ENCODE measurements at places on chromosomes 3 and 15.

DNA sequence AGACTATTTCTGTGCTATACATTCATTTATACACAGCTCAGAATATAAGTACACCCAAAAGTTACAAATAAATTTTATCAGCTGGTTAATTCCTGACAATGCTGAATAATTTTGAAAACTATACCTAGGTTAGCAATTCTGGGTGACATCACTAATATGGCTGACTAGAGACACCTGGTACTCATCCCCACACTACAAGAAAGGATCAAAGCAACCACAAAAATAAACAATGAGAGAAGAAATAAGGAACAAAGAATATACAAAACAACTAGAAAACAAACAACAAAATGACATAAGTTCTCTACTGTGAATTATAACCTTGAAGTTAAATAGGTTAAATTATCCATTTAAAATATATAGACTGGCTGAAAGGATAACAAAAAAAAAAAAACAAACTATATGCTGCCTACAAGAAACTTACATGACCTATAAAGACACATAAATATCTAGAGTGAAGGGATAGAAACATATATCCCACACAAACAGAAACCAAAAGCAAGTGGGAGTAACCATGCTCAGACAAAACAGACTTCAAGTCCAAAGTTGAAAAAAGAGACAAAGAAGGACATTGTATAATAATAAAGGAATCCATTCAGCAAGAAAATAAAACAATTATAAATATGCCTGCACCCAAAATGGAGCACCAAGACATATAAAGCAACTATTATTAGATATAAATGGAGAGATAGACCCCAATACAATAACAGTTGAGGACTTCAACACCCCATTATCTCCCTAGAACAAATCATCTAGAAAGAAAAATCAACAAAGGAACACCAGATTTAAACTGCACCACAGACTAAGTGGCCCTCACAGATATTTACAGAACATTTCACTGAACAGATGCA is 57.8 kb downstream of the IMPG2 start:
- DNase-seq, result no peak

GRCh38 chr3:144036498-144036897 is 64.9 kb downstream of the DIPK2A start:
- no peak for DNase-seq

DNA sequence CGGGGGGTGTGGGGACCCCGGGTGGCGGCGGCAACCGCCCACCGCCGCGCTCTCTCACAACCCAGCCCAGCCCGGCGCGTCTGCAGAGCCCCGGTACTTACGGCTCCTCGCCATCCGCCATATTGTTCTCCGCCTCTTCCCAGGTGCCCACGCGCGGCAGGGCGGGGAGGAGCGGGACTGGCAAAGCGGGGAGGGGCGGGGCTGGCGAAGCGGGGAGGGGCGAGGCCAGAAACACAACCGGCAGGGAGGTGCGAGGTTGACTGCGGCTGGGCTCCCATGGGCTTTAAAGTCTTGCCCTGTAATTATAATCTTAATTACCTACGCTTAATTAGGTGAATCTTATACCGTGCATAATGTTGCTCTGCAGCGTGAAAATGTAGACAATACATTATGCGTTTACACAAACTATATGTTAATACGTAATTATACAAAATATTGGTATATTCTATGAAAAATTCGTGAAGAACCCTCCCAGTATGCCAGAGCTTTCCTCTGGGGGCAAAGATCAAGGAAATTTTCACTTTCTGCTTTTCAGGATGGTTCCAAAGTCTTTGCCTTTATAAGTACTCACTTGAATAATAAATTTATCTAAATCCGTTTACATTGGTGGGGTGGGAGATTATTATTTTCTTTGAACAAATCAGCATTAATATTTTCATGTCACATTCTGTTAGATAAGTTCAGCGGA is at the start of gene UBA3:
Gene UBA3, minus strand, starts transcription at position 133 of the 688 bp plus-strand sequence. Its CDS starts 12 bp downstream, at position 121.
- DNase-seq, result peak; percentile 89

- DNase-seq, result no peak
Measured at GRCh38 chr3:183064475-183064874, 34.8 kb downstream of the MCCC1 start.

- no peak for DNase-seq
Measured at GRCh38 chr3:96678325-96678724, 136.1 kb upstream of the EPHA6 start.

- no peak for DNase-seq
Measured at GRCh38 chr3:46517016-46517783, 19.4 kb downstream of the RTP3 start.

DNA sequence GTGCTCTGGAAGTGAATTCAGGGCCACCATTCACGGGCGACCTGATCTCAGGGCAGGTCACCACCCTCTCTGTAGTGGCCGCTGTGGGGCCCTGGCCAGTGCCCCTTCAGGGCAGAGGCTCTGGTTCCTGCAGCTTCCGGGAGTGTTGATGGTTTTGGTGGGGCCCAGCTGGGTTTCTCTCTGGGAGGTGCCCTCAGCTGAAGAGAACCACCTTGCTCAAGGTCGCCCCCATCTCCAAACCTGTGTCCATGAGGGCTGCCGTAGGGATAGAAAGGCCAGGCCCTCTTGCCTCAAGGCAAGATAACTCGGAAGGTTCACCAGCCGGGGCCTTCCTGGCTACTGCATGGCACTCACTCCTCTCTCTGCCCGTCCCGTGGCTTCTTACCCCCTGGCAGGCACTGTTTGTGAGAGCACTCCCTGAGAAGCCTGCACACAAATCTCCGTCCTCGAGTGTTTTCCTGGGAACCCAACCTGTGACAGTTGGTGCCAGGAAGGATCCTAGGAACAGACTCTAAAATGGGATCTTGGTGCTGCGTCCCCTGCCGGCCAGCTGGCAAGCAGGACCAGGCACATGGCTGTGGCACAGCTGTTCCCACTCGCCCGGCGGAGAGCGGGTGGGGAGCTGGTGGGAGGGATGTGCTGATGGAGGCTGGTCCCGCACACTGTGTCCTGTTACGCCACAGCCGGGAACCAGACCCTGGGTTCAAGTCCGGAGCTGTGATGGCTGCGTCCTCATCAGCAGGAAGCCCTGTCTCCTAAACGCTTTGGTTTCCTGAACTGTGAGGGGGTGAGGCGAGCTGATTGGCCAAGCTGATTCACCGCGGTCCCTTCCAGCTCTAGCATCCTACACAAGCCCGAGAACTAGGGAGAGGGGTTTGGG is 23.2 kb upstream of the PIGZ start:
- no peak for DNase-seq

GRCh38 chr15:96184297-96184696 is 146.2 kb upstream of the NR2F2 start:
- no peak for DNase-seq

GRCh38 chr3:194086388-194087075 is 49.4 kb upstream of the HES1 start:
- no peak for DNase-seq

GRCh38 chr3:83843716-83844115 is 1115.1 kb upstream of the CADM2 start:
- DNase-seq, result no peak

DNA sequence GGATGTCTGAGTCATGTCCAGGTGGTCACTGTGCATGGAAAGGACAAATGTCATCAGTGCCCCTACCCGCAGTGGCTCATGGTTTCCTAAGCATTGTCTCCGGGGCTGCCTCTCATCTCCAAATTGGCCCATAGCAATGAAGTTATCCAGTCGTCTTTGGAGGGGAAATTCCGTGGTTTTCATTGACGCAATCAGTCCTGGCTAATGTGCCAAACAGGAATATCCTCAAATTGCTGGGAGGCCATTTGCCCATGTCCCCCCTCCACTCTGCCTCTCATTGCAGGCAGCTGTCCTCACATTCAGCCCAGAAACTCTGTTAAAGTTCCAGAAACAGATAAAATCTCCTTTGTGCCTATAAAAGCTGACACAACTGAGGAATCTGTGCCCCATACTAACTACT is 81.6 kb downstream of the MCTP2 start:
- no peak for DNase-seq

DNA sequence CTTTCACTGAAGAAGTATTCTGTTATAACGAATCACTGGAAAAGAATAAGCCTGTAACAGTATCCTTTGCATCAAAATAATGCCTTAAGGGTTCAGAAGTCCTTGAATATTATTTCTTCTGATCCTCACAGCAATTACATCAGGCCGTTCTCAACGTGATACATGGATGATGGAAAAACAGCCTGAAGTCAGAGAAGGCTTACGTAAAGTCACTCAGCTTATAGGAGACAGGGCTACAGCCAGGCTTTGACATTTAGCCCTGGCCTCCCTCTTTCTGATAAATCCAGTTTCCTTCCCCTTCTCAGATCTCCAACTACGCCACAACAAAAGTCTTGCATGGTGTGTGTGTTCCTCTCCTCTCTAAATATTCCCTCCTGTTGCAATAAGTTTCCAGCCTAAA is 131.9 kb downstream of the ANO10 start:
- no peak for DNase-seq

DNA sequence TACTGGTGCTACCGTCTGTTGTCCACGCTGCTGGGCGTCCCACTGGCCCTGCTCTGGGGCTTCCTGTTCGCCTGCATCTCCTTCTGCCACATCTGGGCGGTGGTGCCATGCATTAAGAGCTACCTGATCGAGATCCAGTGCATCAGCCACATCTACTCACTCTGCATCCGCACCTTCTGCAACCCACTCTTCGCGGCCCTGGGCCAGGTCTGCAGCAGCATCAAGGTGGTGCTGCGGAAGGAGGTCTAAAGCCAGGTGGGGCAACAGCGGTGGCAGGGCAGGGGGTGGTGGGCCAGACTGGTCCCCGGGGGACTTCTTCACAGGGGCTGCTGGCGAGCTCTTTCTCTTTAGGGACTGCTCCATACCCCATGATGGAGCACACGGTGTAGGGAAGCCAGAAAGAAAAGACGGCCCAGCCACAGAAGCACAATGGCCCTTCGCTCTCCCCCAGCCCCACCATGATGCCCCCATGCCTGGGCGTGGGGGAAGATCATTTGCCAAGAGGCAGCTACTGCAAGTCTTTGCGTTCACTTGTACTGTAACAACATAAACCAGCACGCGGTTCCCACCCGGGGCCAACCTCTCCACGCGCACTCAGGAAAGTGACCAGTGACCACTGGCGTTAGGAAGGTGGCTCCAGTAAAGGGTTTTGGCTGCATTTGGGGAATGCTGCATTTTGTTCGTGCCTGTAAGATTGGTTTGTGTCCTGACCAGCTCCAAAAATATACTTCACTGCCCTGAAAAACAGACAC is 12.2 kb downstream of the CAV3 start:
- no peak for DNase-seq

DNA sequence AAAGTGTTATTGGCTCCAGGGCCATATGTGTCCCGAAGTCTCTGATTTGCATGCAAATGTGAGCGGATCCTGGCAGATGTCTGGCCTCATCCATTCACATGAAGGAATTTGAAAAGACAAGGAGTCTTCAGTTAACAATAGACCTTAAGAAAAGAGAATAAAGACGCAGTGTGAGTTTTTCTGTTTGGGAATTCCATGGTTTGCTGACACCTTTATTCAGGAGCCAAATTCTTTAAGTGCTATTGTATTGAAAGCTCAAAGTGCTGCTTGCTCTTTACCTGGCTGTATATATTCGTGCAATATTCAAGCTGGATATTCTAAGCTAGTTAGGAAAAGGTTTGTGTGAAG is 2.2 kb downstream of the LRRN1 start:
- DNase-seq, result no peak

- DNase-seq, result no peak
Measured at GRCh38 chr3:32919920-32920319, 31.5 kb upstream of the CCR4 start.
